SK-N-SH (cell line): ENCODE measurements at places on chromosomes 12 and 14. TPM values are rescaled to one million over a fixed set of nuclear protein-coding genes. Genes with fewer than 3 reads are reported as not detected.

GRCh38 chr14:105450864-105451720, 23.5 kb upstream of the CRIP2 start:
- DNase-seq: no peak
- H3K27ac ChIP-seq: no peak overlapping the region
- H3K36me3 ChIP-seq: peaks cover 58% of the 10 kb centered on the region; the same call in 1 of the 2 replicates
- no peaks in the 10 kb centered on the region for H3K27me3 ChIP-seq
- H3K4me3 ChIP-seq: no peak overlapping the region

- H3K4me1 ChIP-seq: no peaks in the 10 kb centered on the region
- H3K36me3 ChIP-seq: no peaks in the 10 kb centered on the region
- no peak overlapping the region for H3K4me3 ChIP-seq
- H3K27me3 ChIP-seq: no peaks in the 10 kb centered on the region
Observed at GRCh38 chr14:83975841-83976770, 1553.8 kb upstream of the FLRT2 start.

DNA sequence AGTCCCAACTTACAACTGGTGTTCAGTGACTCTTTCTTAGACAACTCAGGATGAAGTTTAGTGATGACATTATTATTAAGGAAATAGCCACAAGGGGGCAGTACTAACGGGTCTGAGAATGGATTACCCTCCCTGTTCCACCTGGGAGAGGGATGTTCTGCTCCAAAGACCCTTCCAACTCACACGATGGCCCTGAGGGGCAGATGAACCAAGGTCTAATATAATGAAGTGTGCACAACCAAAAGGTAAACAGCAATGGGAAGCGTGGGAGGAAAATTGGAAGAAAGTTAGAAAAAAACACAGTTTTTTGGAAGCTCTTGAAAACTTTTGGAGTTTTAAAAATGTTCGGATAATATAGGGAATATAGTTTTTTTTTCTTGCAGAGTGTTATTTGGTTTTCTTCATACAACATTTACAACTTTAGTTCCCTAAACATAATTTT, 24.0 kb downstream of the FGF6 start:
- no peak overlapping the region for H3K4me3 ChIP-seq
- peaks cover 15% of the 10 kb centered on the region; the same call in 1 of the 2 replicates for H3K4me1 ChIP-seq
- H3K27ac ChIP-seq: no peak overlapping the region
- H3K27me3 ChIP-seq: peaks cover 23% of the 10 kb centered on the region; the same call in 1 of the 2 replicates

GRCh38 chr14:73589116-73589515, 2.6 kb upstream of the ACOT4 start:
- no peaks in the 10 kb centered on the region; the same call in 1 of the 2 replicates for H3K27me3 ChIP-seq
- H3K4me1 ChIP-seq: no peaks in the 10 kb centered on the region
- no peak overlapping the region for H3K4me3 ChIP-seq
- H3K27ac ChIP-seq: no peak overlapping the region
- H3K36me3 ChIP-seq: no peaks in the 10 kb centered on the region

DNA sequence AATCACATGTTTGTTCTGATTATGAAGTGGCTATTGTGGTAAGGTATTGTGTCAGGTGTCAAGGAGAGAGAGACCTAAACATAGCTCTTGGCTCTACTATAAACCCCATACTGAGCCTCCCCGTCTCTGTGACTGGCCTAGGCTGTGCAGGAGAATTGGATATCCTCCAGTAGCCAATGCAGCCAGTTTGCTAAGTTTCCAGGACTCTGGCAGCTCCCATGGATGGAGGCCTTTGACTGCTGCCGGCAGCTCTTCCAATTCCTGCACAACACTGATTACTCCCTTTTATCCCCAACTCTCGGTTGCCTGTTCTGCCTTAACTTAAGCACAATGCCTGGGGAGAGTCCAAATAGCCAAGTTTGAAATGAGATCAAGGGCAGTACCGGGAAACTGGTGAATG, 59.3 kb downstream of the ABCC9 start:
- H3K27ac ChIP-seq: no peak overlapping the region
- H3K4me3 ChIP-seq: no peak overlapping the region
- no peaks in the 10 kb centered on the region for H3K4me1 ChIP-seq

DNA sequence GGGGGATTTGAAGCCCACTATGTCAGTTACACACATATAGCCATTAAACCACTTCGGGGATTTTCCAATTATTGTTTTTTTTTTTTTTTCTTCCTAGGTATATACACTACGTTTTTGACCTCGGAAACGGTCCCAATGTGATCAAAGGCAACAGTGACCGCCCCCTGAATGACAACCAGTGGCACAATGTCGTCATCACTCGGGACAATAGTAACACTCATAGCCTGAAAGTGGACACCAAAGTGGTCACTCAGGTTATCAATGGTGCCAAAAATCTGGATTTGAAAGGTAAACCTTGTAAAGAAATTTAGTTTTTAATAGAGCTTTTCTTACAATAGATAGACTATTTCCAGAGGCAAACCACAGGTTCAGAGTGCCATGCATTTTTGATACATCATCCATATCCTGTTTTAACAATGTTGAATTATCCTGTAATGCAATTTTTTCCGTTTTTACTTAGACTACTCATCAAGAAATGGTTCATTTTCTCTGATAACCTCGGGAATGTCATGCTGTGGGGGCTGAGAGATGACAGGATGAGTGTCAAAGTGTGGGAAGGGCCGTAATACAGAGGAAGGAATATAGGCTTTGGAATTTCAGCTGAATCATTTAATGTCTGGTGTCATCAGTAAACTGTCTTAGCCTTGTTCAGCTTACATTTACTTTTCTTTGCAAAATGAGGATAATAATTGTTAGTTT, 797.1 kb downstream of the NRXN3 start:
- H3K4me3 ChIP-seq: no peak overlapping the region
- no peaks in the 10 kb centered on the region for H3K36me3 ChIP-seq
- H3K27ac ChIP-seq: peak overlapping the region; percentile 78
- no peak for DNase-seq
- no peaks in the 10 kb centered on the region for H3K27me3 ChIP-seq

- H3K4me1 ChIP-seq: no peaks in the 10 kb centered on the region
- DNase-seq: no peak
- H3K36me3 ChIP-seq: no peaks in the 10 kb centered on the region
- peaks cover 9% of the 10 kb centered on the region; the same call in 1 of the 2 replicates for H3K27me3 ChIP-seq
- H3K4me3 ChIP-seq: no peak overlapping the region
Observed at GRCh38 chr12:80411787-80412186, 32.2 kb upstream of the PTPRQ start.

- no peak overlapping the region for H3K4me3 ChIP-seq
- H3K27me3 ChIP-seq: no peaks in the 10 kb centered on the region
- H3K4me1 ChIP-seq: no peaks in the 10 kb centered on the region
- peak; percentile 84 for DNase-seq
Observed at GRCh38 chr12:121668750-121669520, 519 bp downstream of the MORN3 start.

- DNase-seq: no peak
- no peaks in the 10 kb centered on the region for H3K27me3 ChIP-seq
- no peaks in the 10 kb centered on the region for H3K36me3 ChIP-seq
- no peak overlapping the region for H3K27ac ChIP-seq
- peaks cover 28% of the 10 kb centered on the region for H3K4me1 ChIP-seq
Observed at GRCh38 chr14:52020866-52021717, 31.7 kb downstream of the RTRAF start.

DNA sequence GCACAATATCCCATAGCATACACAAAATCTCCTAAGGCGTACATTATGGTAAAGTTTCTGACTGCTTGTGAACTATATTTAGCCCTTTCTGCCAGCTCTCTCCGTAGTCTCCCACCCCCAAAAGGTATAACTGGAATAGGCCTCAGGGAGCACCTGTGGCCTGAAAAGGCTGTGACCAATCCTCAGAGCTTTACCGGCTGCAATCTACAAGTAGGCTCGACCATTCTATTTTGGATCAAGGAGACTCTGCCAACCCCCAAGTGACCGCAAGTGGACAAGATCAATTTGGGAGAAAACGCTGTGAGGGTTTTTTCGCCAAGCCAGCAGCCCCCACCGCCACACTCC, 1.2 kb downstream of the PPTC7 start:
- H3K4me1 ChIP-seq: peaks cover 20% of the 10 kb centered on the region; the same call in 1 of the 2 replicates
- H3K36me3 ChIP-seq: no peaks in the 10 kb centered on the region
- DNase-seq: peak; percentile 25
- H3K4me3 ChIP-seq: peak overlapping the region; percentile 77

GRCh38 chr12:95258803-95259202, 41.2 kb downstream of the VEZT start:
- peaks cover 44% of the 10 kb centered on the region for H3K36me3 ChIP-seq
- no peaks in the 10 kb centered on the region for H3K27me3 ChIP-seq
- peak overlapping the region; percentile 45 for H3K27ac ChIP-seq
- H3K4me3 ChIP-seq: no peak overlapping the region
- peaks cover 18% of the 10 kb centered on the region; the same call in 1 of the 2 replicates for H3K4me1 ChIP-seq

GRCh38 chr14:106038263-106038662, 511.9 kb downstream of the TMEM121 start:
- H3K4me3 ChIP-seq: no peak overlapping the region
- H3K27ac ChIP-seq: no peak overlapping the region
- peaks cover 2% of the 10 kb centered on the region; the same call in 1 of the 2 replicates for H3K27me3 ChIP-seq
- H3K4me1 ChIP-seq: no peaks in the 10 kb centered on the region

- H3K4me1 ChIP-seq: no peaks in the 10 kb centered on the region
- no peaks in the 10 kb centered on the region for H3K27me3 ChIP-seq
- DNase-seq: no peak
- no peak overlapping the region for H3K27ac ChIP-seq
Observed at GRCh38 chr14:61420326-61420725, 98.9 kb downstream of the PRKCH start.

GRCh38 chr14:31770271-31770670, 209.1 kb downstream of the NUBPL start:
- no peaks in the 10 kb centered on the region for H3K4me1 ChIP-seq
- no peak overlapping the region for H3K4me3 ChIP-seq
- no peaks in the 10 kb centered on the region for H3K27me3 ChIP-seq
- no peak overlapping the region for H3K27ac ChIP-seq
- no peaks in the 10 kb centered on the region for H3K36me3 ChIP-seq
- DNase-seq: no peak

DNA sequence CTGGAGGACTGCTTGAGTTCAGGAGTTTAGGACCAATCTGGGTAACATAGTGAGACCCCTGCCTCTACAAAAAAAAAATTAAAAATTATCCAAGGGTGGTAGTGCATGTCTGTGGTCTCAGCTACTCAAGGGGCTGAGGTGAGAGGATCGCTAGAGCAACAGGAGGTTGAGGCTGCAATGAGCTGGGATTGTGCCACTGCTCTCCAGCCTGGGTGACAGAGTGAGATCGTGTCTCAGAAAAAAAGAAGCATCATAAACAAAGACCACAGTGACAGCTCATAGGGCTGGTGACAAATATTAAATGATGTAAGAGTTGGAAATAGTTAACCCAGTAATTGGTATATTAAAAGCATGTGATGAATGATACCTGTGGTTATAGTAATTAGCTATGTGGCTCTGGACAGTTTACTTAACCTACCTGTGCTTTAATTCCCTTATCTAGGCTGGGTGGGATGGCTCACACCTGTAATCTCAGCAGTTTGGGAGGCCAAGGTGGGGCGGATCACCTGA, 68.0 kb downstream of the GSC start:
- H3K4me3 ChIP-seq: no peak overlapping the region
- no peaks in the 10 kb centered on the region for H3K4me1 ChIP-seq
- H3K36me3 ChIP-seq: no peaks in the 10 kb centered on the region
- DNase-seq: no peak
- H3K27ac ChIP-seq: no peak overlapping the region

GRCh38 chr14:85295318-85295717, 234.6 kb upstream of the FLRT2 start:
- no peaks in the 10 kb centered on the region for H3K4me1 ChIP-seq
- H3K27me3 ChIP-seq: no peaks in the 10 kb centered on the region
- no peaks in the 10 kb centered on the region for H3K36me3 ChIP-seq
- no peak overlapping the region for H3K4me3 ChIP-seq

DNA sequence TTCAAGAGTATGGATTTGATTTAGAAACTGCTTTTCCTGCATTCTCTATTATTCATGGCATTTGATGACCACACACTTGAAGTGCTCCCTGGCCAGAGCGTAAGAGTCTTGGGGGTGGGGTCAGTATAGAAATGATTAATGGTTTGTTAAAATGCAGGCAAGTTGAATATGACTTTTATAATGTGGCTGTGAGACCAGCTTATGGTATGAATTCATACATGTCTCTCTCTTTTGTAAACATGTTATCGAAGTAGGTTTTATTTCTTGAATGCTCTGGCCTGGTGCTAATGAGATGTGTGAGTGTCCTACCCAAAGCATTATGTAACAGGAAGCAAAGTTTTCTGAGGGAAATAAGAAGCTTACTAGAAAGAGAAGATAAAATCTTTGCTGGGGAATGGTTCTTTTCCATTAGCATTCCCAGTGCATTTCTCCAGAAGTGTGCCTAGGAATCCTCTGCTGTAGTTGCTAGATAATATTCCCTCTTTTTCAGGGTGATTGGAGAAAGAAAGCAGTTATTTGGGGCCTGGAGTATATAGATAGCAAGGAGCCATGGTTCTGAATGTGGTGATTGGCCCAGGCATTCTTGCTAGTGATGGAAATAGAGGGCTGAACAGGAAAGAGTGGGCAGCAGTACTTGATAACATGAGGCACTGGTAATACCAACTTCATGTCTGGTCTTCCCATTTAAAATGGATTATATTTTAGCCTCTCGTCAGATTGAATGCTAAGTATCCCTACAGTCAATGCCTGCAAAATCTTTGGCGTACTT, 289.7 kb downstream of the RAD51B start:
- H3K4me1 ChIP-seq: peaks cover 46% of the 10 kb centered on the region
- no peak for DNase-seq
- no peaks in the 10 kb centered on the region for H3K27me3 ChIP-seq
- no peak overlapping the region for H3K4me3 ChIP-seq
- no peaks in the 10 kb centered on the region for H3K36me3 ChIP-seq

DNA sequence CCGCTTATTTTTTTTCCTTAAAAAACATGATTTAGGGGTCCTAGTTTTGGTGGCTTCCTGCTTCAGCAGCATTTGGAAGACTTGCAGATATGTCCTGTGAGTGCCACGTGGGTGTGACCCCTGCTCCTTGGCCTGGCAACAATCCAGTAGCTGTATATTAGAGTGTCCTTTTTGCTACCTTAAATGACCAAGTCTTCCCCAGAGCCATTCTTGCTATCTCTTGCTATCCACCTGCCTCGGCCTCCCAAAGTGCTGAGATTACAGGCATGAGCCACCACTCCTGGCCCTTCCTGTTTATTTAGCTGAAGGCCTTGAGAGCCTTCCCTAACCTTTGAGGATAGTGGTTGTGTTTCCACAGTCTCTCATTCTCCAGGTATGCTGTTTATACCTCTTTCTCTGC, 17.0 kb downstream of the TPCN1 start:
- no peaks in the 10 kb centered on the region; the same call in 1 of the 2 replicates for H3K36me3 ChIP-seq
- no peak overlapping the region for H3K27ac ChIP-seq
- no peak overlapping the region for H3K4me3 ChIP-seq
- peaks cover 18% of the 10 kb centered on the region; the same call in 1 of the 2 replicates for H3K4me1 ChIP-seq
- no peaks in the 10 kb centered on the region for H3K27me3 ChIP-seq

- no peak overlapping the region for H3K4me3 ChIP-seq
- peaks cover 51% of the 10 kb centered on the region for H3K27me3 ChIP-seq
- no peaks in the 10 kb centered on the region for H3K36me3 ChIP-seq
- H3K4me1 ChIP-seq: no peaks in the 10 kb centered on the region
- no peak for DNase-seq
- no peak overlapping the region for H3K27ac ChIP-seq
Observed at GRCh38 chr14:98957211-98958047, 314.6 kb downstream of the BCL11B start.

BTBD7 gene
- 8.6 and 9.7 TPM in 2 replicates for polyA plus RNA-seq

TMEM253 gene
- polyA plus RNA-seq: 0.82 and 0.94 TPM in 2 replicates

SLC39A2 gene
- polyA plus RNA-seq: not detected in 2 replicates

ACAD10 gene
- 24.6 and 29.0 TPM in 2 replicates for polyA plus RNA-seq

LRTM2 gene
- not detected in 2 replicates for polyA plus RNA-seq

KRT83 gene
- 0.03 TPM in 1 of 2 replicates, not detected in the other for polyA plus RNA-seq

M6PR gene
- polyA plus RNA-seq: 132 and 196 TPM in 2 replicates

FGF6 gene
- polyA plus RNA-seq: not detected in 2 replicates

SDS gene
- 0.08 and 0.10 TPM in 2 replicates for polyA plus RNA-seq
